Central memory CD8-positive, alpha-beta T cell (primary cell): ENCODE measurements at places on chromosomes 5 and 9.

- DNase-seq: no peak
These were observed at the start of gene LHX3 for GRCh38 chr9:136204838-136205706. LHX3 (minus strand) TSS chr9:136205128; CDS start chr9:136205012, 116 bp downstream.

DNA sequence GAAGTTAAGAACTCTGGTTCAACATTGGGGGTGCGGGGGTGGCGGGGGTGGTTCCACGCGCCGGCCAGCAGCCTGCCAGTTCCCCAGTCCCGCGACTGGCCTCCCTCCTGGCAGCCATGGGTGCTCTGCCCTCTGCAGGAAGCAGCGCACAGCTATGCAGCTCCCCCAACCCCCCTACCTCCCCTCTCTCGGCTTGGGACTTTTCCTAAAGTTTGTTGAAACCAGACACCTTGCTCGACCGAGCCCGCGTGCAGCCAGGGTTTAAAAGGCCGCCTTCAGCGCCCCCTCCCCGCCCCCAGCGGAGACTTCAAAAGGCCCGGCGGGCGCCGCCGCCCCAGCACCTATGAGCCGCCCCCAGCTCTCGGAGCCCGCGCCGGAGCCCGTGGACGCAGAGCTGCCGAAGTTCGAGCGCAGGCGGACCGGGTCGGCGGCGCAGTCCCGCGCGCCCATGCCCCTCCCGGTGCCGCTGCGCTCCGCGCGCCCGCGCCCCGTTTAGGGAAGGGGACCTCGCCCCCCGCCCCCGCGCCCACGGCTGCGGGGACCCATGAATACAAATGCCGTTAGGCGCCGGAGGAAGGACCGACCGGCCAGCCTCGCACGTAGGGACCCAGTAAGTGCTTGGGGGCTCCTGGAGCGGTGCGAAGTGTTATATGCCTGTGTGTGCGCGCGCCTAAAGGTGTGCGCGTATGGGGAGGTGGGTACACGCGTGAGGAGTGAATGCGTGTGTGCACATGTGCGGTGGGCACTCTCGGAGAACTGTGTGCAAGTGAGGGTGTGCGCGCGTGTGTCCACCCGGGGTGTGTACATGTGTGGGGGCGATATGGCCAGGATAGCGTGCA is 1.4 kb upstream of the COL27A1 start:
- no peak for DNase-seq

GRCh38 chr5:58736214-58736613 is 153.3 kb downstream of the RAB3C start:
- DNase-seq: no peak

DNA sequence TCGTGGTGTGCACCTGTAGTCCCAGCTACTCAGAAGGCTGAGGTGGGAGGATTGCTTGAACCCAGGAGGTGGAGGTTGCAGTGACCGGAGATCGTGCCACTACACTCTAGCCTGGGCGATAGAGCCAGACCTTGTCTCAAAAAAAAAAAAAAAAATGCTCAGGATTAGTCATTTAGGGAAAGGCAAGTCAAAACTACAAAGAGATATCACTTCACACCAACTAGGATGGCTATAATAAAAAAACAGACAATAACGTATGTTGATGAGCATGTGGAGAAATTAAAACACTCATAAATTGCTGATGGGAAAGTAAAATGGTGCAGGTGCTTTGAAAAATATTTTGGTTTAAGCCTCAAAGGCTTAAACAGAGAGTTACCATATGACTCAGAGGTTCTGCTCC is 6.3 kb upstream of the ANKRD34B start:
- DNase-seq: no peak

DNA sequence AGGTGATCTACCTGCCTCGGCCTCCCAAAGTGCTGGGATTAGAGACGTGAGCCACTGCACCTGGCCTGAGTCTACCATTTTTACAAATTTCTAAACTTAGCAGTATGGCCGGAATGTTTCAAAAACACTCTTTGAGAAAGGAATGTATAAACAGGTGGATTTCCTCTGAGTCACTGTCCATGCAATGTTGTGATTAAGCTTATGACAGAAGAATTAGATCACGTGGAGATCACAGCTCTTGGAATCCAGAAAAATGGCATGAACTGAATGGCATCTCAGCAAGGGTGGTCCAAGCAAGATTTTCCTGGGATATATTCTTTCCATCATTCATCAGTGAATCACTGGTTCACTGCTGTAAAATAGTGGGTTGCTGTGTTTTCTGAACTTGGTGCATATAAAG is 865.0 kb downstream of the PTPRD start:
- DNase-seq: no peak

DNA sequence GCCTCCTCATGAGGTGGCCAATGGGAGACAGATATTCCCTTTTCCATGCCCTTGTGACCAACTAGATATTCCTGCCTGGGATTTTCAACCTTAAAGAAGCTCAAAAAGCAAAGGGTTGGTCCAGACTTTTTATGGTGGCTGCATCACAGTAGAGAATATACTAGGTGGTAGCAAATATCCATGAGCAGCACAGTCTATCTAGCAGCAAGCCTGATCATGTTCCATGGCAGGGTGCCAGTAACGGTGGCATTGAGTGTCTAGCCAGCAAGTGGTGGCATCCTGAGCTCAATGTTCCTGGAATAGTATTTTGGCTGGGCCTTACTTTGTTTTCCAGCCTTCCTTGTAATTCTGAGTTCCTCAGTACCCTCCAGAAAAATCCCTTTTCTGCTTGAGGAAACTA is 25.8 kb downstream of the CDC25C start:
- DNase-seq: no peak

- DNase-seq: no peak
These were observed 694.3 kb downstream of the NR2F1-AS1 start for GRCh38 chr5:92886751-92887150.

DNA sequence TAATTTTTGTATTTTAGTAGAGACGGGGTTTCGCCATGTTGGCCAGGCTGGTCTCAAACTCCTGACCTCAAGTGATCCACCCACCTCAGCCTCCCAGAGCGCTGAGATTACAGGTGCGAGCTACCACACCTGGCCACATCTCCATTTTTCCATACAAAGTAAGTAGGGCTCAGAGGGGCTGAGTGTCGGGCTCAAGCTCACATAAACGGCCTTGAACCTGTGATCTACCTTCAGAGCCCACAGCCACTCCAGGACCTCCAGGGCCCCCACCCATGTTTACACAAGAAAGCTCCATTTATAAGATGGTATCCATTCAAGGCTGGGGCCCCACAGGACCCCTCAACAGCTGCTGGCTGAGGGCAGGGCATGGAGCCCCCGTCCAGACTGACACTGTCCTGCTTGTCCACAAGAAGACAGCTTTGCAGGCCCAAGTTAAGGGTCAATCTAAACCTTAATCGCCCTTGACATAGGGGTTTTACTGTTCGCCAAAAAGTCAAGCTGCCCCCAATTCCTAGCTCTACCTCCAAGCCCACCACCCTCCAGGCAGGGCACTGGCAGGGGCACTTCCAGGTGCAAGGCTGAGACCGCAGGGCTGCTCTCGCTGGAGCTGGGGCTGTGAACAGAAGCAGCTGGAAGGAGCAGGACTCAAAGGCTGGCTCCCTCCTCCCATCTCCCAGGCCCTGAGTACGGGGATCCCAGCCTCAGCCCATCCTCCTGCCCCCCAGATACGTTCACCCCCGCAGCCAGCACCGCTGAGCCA is 18.9 kb downstream of the FAM78A start:
- no peak for DNase-seq

DNA sequence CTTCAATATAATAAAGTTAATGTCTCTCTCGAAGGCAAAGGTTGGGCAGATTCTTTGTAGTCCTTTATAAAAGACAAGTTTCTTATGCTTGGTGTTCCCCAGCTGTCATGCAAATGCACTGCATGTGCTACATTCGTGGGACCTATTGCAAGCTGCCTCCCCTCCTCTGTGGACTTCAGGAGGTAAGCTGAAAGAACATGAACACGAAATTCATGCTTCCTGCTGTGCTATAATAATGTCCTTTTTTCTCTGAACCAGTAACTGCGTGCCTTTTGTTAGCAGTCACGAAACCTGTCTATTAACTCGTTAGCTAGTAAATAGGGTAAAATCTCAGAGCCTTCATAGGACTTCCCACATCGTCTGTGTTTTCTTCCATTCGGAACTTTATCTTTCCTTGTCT is 363.5 kb downstream of the CDH9 start:
- DNase-seq: no peak

DNA sequence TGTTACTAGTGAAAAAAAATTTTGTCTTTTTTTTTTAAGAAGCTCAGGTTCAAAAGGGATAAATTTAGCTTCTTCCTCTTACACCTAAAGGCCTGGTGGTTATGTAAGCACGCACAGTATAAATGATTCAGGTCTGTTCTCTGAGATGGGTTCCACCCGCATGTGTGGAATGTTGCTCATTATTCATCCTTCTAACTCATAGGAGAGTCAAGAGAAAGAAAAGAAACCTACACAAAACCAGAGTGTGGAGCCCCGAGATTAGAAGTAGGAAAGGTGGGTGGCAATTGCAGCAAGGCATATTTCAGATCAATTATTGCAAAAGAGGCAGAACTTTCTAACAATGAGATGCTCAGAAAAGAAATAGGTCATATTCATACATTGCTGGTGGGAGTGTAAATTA is 13.5 kb downstream of the PLAC8L1 start:
- DNase-seq: no peak

DNA sequence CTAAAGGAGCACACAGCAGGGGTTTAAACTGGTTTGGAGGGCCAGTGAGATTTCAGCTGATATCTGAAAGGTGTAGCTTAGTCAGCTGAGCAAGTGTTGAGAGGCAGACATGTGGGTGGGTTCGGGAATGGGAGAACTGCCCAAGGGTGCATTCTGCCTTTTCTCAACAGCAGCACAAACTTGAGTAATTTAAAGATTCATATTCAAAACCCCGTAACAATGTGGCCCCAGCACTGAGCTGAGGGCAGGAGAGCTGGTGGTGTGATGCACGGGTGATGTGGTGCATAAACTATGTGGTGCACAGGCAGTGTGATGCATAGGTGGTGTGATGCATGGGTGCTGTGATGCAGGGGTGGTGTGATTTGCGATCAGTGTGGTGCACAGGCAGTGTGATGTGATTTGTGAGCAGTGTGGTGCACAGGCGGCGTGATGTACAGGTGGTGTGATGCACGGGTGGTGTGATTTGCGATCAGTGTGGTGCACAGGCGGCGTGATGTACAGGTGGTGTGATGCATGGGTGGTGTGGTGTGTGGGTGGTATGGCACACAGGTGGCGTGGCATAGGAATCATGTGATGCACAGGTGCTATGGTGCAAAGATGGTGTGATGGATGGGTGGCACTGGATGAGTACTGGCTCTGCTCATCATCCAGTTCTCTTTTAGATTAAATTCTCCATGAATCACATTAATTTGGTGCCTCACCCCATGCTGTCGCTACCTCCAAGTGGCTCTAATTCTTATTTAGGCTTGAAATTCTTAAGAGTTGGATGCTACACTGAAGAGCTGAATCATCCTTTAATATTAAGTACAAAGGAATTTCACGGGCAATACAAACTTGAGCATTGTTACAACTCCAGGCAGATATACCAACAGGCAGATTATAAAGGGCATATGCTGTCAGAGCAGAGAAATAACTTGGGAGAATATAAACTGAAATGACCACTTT is 53.6 kb downstream of the DAP start:
- no peak for DNase-seq

DNA sequence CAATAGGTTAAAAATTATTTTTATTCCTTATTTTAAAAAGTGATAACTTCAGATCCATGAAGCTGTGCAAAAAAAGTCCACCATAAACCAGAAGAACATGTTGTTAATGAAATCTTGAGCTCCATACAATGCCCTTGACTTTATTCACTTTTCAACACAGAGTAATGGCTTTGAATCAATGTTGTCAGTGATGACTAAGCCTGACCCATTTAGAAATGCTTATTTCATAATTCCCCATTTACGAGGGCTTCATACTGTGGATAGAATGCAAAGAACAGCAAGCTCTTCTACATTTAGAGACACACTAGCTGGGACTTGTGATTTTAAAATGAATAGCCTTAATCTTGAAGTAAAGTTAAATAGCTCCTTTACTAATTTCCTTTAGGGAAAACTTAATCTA is 25.7 kb upstream of the IL9 start:
- no peak for DNase-seq

DNA sequence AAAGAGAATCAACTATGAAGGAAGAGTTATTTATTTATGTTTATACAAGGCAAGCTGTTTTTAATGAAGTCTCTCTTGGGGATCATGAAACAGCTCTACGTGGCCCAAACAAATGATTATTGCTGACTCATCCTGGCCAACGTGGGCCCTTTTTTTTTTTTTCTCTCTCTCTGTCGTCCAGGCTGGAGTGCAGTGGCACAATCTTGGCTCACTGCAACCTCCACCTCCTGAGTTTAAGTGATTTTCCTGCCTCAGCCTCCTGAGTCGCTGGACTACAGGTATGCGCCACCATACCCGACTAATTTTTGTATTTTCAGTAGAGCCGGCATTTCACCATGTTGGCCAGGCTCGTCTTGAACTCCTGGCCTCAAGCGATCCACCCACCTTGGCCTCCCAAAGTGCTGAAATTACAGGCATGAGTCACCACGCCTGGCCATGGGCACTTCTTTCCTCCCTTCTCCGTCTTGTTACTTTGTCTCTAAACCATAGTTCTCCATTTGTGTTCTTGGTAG is 98.3 kb downstream of the BASP1 start:
- DNase-seq: no peak

DNA sequence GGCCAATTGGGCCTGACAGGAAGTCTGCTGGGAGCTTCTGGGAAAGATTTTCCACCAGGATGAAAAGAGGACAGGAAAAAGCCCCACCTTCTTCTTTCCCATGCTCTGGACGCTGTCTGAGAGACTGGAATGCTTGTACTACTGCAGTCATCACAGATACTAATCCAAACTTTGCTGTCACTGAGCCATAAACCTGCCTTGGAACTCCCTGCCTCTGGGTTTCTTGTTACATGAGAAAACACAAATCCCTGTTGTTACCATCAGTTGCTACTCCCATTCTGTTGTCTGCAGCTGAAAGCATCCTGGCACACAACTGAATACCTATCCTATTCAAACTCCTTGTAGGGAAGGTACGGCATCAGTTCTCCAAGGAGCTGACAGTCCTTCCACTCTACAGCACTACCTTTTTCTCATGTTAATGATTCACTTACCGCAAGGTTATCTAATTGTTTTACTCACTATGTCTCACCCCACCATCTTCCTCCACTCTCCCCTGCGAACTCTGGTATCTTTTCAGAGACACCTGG is 167.5 kb downstream of the CDK5RAP2 start:
- no peak for DNase-seq

DNA sequence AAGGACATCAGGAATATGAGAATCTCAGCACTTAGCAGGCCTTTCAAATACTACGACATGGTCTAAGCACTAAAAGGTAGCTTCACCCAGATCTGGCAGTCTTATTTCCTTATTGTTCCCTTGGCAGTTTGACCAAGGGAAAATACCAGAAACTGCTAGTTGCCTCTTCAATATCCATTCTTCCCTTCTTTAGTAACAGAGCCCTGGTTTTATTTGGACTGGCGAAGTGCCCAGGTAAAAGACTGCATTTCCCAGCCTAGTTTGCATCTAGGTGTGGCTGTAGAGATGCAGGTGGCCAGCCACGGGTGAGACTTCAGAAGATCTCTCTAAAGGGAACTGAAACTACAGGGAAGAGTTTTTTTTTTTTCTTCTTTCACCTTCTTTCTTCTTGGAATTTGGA is 21.6 kb downstream of the DMRT2 start:
- no peak for DNase-seq

- DNase-seq: no peak
These were observed 52.2 kb downstream of the PCDH1 start for GRCh38 chr5:141825791-141826560.

- no peak for DNase-seq
These were observed 770.0 kb upstream of the CDH10 start for GRCh38 chr5:25414742-25415141.

- DNase-seq: no peak
These were observed 31.3 kb downstream of the ISOC1 start for GRCh38 chr5:129125819-129126218.

GRCh38 chr5:164869325-164869724 is 1363.9 kb downstream of the MAT2B start:
- no peak for DNase-seq

- no peak for DNase-seq
These were observed 1019.0 kb downstream of the TAF11L14 start for GRCh38 chr5:18653216-18653752.
